ENCODE measurements at places on chromosomes 7 and 10.

- peak; percentile 73 for DNase-seq
These were observed 60.1 kb upstream of the SORCS3 start for GRCh38 chr10:104580774-104581675.

DNA sequence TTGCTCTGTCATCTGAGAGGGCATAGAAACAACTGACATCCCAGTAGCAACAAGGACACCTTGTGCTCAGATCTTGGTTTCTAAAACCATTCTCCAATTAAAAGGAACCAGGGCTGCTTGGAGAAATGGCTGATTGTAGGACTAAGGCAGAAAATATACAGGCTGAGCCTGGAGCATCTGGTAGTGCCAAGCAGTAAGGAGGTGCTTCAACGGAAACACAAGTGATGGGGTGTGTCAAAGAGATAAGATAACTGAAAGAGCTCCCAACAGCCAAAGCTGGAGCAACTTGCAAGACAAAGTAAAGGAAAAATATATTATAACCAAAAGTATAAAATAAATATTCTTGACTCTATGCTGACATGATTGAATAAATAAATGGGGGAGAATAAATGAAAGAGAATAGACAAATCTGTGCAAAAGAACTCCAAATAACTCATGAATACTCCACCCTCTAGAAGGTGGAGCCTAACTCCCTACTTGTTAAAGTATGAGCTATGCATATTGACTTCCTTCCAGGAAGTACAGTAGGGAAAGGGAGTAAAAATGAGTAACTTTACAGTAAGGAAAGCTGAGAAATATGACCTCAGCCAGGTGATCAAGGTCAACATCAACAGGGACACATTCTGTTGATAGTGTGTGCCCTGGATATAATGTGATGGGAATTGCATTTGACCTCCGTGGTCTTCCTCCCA, 162.4 kb downstream of the NOC3L start:
- DNase-seq = no peak

GRCh38 chr7:43076189-43076605, 36.2 kb upstream of the HECW1 start:
- DNase-seq = no peak

GRCh38 chr10:70679498-70679897, 7.2 kb downstream of the ADAMTS14 start:
- no peak for DNase-seq

GRCh38 chr10:99331207-99331803, 2.1 kb downstream of the CNNM1 start:
- DNase-seq = no peak

DNA sequence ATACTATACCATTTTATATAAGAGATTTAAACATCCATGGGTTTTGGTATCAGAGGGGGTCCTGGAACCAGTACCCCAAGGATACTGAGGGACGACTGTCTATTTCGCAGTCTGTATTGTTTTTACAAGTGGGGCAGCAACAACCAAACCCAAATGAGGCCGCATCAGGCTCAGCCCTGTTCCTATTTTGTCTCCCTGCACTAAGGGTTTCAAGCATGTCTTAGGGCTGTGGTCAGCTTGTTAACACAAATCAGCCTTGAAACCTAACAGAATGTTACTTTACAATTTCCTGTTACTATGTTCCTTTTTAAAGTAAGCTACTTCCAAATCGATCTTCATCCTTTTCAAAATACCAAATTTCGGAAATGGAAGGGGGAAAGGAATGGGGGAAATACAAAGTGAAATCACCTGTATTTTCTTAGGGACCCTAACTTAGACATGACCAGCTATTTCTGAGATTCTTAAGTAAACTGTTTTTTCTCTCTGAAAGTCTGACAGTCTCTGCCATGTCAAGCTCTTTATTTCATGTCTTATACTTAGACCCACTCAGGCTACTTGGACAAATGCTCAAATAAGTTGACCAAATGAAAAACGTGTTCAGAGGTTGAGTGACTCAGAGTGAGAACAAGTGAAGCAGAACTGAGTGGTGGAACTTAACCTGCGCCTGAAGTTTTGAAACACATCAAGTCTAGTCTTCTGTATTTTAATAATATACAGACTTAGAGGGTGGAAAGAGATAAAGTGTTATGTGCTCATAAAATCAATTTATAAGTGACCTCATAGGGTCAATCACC, 75.8 kb downstream of the C1GALT1 start:
- no peak for DNase-seq

DNA sequence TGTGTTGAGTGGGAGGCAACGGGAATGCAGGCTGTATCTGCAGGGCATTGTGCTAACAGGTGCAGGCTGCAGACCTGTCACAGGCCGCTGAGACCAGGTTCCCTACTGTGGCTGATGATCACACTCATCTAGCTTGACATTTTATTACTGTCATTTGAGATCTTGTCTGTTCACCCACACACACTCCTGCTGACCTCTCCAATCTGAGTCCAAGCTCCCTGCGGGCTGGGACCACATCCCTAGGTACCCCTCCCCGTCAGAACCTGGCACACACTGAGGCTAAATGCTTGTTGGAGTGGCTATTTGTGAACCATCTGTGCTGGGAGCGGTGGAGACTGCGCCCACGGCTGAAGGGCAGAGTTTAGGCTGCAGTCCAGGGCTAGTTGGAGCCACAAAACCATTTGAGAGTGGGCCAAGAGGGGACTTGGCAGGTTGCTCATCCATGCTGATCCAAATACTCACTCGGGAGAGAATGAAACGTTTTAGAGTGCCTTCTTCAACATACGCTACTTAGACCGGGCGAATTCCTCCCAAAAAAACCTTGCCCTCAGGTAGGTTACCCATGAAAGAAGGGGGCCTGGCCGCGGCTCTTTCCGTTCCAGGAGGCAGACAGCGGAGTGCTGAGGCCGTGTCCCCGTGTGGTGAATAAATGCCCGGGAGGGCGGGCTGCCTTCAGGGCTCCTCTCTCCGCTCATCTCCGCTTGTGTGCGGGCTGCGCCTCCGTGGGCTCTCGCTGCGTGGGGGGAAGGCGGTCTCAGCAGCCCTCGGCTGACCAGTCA, 164.4 kb downstream of the RGS10 start:
- no peak for DNase-seq

GRCh38 chr7:157834501-157835163, 497.8 kb downstream of the DNAJB6 start:
- no peak for DNase-seq

DNA sequence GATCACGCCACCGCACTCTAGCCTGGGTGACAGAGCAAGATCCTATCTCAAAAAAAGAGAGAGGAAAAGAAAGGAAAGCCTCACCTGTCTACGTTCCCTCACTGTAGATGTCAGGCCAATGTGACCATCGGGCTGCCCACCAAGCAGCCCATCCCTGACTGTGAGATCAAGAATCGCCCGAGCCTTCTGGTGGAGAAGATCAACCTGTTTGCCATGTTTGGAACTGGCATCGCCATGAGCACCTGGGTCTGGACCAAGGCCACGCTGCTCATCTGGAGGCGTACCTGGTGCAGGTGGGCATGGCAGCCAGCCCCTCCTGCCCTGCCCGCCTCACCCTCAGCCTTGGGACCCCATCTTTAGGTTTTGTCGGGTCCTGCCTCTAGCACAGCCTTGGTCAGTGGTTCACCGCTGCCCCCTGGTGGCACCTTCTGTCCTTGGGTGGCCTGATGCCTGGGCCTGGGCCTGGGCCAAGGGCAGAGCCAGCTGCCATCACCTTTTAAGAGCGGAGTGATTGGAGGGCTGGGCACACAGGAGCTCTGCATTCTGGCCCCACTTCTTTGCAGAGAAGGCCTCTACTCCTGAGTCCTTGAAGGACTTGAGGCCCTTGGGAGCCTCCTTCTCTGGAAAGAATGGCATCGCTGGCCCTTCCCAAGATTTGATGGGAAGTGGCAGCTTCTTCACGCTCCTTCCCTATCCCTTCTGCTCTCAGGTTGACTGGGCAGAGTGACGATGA, 14.4 kb upstream of the AHCYL2 start:
- DNase-seq = peak; percentile 81

GRCh38 chr10:972763-973162, 15.5 kb upstream of the GTPBP4 start:
- DNase-seq = no peak
